ENCODE measurements at places on chromosomes 4 and X.

DNA sequence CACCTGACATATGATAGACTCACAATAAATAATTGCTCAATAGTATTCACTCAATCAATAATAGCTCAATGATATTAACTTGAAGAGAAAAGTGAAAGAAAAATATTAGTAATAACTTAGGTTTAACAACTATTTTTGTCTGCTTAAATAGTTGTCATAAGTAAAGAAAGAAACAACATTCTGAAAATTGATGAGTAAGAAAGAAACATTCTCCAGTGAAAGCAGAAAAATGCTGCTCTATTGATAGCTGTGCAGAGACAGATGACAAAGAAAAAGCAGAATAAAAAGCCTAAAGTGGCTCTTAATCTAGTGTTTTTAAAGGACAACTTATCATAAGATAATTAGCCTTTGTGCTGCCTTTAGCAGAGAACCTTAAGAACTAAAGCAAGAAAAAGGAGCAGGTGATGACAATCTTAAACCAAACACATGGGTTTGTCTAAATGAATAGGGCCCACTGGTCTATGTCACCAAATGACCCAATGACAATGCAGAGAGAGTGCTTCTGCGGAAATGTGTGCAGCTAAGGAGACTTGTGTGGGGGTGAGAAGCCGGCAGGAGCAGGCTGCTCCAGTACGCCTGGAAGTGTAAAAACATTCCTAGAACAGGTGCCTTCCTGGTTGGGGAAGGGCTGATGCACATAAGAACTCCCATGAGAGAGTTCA, 13.2 kb downstream of the HS3ST1 start:
- no peak for DNase-seq

- DNase-seq, result no peak
Measured at GRCh38 chrX:12986164-12986779, 11.4 kb downstream of the TMSB4X start.

DNA sequence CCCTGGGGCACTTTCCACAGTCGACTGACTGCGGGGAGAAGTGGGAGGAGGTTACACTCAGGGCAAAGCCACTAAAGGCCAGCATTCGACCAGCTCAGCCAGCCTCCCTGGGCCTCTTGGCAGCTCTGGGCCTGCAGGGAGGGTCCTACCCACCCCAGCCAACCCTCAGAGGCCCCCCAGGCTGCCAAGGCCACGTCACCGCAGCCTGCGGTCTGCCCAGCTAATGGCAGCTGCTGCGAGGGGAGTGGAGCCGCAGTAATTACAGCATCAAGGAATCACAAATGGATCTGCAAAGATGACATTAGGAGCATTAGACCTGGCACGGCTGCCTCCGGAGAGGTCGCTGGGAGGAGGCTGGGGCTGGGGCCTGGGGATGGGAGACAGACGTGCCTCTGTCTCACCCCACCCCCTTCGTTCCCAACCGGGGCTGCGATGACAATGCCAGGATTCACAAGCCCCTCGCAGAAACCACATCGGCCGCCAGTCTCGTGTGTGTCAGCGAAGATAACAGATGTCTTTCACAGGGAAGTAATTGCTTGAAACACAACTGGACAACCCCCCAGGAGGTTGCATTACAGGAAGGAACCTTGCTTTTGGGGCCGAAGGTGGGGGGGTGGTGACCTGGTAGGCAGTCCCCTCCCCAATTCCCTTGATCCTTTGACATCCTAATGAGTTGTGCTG, 367.6 kb downstream of the BCOR start:
- no peak for DNase-seq

DNA sequence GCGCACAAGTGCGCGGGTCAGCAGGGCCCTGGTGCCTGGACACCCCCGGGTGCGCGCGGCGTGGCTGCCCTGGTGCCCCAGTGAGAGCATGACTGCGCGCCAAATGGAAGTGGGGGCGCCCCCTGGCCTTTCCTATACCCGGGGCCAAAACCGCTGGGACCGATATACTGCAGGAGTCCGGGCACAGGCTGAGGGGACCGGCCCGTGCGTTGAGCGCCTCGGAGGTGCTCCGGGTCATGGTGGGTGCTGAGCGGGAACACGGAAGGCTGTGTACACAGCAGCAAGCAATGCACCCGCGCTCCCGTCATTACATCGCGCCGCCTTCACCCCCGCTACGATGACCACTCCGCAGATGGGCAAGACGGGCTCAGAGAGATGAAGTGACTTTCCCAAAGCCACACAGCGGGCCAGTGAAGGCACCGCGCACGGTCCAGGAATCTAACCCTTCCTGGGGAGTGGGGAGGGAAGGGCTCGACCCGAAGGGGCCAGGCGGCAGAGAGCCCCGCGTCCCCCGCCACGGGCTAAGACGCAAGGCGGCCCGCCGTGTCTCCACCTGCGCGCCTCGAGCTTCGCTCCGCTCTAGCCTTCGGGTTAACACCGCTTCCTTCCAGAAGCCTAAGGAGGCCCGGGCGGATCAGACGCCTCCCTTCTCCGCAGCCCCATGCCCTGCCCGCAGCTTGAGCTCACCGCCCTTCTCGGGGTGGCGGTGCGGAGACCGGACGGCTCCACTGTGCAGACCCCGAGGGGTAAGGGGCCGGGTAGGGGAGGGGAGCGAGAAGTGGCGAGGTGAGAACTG, 11.3 kb downstream of the HMX1 start:
- no peak for DNase-seq

- DNase-seq, result no peak
Measured at GRCh38 chr4:99062120-99062519, 26.5 kb downstream of the ADH5 start.

GRCh38 chr4:89685277-89685676, 151.7 kb downstream of the SNCA start:
- no peak for DNase-seq

Measured in effector CD4-positive, alpha-beta T cell (primary cell).